ENCODE measurements at places on chromosomes 11 and 22. TPM values are rescaled to one million over a fixed set of nuclear protein-coding genes. Genes with fewer than 3 reads are reported as not detected.

DNA sequence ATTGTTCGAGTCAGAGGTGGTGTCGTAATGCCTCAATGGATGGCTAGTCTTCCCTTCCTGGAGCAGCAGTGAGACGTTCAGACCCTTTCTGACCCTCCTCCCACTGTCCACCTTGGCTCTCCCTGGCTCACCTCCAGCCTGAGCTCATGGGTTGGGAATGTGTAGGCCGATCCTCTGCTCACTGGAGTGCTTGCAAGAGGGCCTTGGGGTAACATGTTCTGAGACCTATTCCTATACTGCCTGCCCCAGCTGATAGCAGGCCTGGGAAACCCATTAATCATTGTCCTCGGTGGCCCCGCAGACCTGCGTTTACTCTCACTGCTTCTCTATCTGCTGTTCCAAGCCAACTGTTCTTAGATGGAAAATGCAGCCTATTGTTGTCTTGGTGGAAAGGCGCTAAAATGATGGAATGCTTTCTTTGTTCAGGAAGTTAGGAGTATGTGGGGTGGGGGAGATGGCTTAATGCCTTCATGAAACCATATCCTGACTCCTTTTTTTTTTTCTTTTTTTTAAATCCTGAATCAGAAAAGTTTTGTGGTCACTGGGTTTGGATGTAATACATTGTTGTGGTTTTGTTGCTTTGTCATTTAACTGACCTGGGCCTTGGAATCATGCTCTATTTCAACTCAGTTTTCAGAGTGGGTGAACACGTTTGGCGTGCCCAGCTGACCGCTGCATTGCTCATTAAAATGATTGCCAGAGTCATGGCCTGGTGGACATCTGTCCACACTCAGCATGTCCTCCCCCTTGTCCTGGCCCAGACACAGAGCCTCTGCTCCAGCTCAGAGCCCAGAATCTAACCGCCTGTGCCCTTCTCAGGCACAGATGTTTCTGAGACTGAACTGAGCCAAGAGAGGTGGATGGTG is 72.5 kb downstream of the MICAL2 start:
- H3K4me1 ChIP-seq = peaks cover 71% of the 10 kb centered on the region
- DNase-seq = peak; percentile 76
- no peak overlapping the region for H3K4me3 ChIP-seq

NTM gene
- total RNA-seq = 0.10 TPM

DNA sequence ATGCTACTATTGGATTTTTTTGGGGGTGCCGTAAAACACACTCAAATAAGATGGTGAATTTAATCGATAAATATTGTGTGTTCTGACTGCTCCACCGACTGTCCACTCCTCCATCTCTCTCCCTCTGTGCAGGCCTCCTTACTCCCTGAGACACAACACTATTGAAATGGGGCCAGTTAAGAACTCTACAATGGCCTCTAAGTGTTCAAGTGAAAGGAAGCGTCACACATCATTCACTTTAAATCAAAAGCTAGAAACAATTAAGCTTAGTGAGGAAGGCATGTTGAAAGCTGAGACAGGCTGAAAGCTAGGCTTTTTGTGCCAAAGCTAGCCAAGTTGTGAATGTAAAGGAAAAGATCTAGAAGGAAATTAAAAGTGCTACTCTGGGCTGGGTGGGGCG is 156.7 kb downstream of the CTTN start:
- H3K4me1 ChIP-seq = peaks cover 11% of the 10 kb centered on the region
- H3K4me3 ChIP-seq = no peak overlapping the region
- H3K27ac ChIP-seq = no peak overlapping the region

DNA sequence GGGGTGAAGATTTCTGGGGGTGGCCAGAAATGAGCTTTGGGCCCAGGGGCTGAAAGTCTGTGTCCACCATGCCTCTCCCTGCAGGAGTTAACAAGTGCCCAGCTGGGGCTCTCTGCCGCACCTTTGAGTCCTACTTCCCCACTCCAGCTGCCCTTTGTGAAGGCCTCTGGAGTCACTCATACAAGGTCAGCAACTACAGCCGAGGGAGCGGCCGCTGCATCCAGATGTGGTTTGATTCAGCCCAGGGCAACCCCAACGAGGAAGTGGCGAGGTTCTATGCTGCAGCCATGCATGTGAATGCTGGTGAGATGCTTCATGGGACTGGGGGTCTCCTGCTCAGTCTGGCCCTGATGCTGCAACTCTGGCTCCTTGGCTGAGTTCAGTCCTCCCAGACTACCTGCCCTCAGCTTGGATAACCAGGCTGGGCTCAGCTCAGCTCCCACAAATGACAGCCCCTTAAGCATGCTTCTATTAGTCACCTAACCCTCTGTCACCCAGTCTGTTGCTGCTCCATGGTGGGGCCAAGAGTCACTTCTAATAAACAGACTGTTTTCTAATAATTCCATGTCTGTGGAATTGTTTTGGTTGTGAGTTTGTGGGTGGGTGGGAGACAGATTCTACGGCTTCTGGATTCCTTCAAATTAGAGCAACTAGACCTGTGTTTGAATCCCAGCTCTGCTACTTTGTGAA is 3.0 kb upstream of the INPPL1 start:
- DNase-seq = no peak
- no peaks in the 10 kb centered on the region for H3K36me3 ChIP-seq
- H3K27me3 ChIP-seq = no peaks in the 10 kb centered on the region
- H3K4me3 ChIP-seq = no peak overlapping the region
- no peak overlapping the region for H3K27ac ChIP-seq

- no peak for DNase-seq
- H3K4me3 ChIP-seq = no peak overlapping the region
Observed at GRCh38 chr11:21421711-21422329, 752.4 kb downstream of the NELL1 start.

MYEOV gene
- 69.8 TPM for total RNA-seq

DNA sequence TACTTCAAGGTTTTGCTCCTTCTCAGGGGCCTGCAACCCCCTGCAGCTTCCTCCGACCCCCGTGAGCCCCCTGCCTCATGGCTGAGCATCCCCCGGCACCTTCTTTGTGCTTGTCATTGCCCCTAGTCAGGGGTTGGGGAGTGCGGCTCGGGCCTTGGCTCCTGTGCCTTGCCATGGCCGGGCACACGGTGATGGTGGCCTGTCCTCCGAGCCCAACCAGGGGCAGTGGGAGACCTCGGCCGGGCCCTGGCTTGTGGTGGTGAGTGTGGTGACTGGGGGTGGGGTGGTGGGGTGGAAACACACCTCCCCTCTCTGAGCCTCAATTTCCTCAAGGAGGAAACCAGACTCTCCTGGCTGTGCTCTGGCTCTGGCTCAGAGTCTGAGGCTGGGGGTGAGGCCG is 1.5 kb upstream of the MRGPRG start:
- no peak for DNase-seq
- no peaks in the 10 kb centered on the region for H3K36me3 ChIP-seq
- H3K27me3 ChIP-seq = peaks cover 18% of the 10 kb centered on the region
- H3K4me3 ChIP-seq = no peak overlapping the region
- peaks cover 11% of the 10 kb centered on the region for H3K4me1 ChIP-seq

- H3K4me1 ChIP-seq = peaks cover 27% of the 10 kb centered on the region
- H3K27ac ChIP-seq = peak overlapping the region; percentile 100
- peak overlapping the region; percentile 99 for H3K4me3 ChIP-seq
- H3K27me3 ChIP-seq = no peaks in the 10 kb centered on the region
Observed at GRCh38 chr11:65504674-65505465, 6.0 kb downstream of the MALAT1 start.

DNA sequence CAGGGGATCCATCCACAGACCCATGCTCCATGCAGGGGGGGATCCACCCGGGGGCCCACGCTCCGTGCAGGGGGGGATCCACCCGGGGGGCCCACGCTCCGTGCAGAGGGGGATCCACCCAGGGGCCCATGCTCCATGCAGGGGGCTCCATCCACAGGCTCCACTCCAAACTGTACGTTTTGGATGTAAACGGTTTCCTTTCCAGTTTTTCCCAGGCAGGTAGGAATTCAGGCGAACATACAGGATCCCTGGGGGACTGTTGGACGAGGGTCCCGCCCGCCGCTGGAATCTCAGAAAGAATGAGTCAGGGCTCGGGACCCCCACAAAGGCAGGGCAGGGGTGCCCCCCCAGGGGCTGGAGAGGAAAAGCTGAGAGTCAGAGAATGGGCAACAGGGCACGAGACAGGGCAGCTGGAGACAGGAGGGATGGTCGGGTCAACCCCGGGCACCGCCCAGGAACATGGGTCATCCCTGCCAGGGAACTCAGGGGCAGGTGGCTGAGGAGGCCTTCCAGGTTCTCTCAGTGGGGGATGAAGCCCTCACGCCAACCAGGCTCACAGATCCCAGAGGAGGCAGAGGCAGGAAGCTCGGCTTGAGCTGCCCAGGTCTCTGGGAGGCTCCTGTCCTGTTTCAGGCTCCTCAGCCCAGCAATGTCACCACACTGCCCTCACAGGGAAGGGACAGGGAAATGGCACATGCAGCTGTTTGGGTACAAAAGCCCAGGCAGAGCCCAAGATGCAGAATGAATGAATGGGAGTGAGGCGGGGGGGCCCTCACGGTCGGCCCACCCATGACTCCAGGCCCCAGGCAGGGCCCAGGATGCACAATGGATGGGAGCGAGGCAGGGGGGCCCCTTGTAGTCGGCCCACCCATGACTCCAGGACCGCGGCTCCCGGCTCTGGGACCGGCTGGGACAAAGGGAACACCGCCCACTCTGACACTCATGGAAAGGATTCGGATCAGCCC is 200.2 kb downstream of the BRD1 start:
- H3K27ac ChIP-seq = no peak overlapping the region
- no peaks in the 10 kb centered on the region for H3K36me3 ChIP-seq
- no peaks in the 10 kb centered on the region for H3K27me3 ChIP-seq

DNA sequence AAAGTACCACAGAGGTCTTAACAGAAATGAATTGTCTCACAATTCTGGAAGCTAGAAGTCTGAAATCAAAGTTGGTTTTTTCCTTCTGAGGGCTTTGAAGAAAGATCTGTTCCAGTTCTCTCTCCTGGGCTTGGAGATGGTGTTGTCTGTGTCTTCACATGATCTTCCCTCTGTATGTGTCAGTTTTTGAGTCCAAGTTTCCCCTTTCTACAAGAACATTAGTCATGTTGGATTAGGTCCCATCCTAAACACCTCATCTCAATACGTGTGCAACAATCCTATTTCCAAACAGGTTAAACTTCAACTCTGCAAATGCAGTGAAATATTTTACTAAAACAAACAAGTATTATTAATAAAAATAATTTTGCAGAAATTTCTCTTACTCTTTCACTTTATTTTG is 3.1 kb upstream of the PTS start:
- H3K4me3 ChIP-seq = no peak overlapping the region
- DNase-seq = no peak
- no peaks in the 10 kb centered on the region for H3K27me3 ChIP-seq
- no peak overlapping the region for H3K27ac ChIP-seq
- no peaks in the 10 kb centered on the region for H3K36me3 ChIP-seq

Measured in Panc1 (cell line).